ENCODE measurements at places on chromosomes 11 and 22. TPM values are rescaled to one million over a fixed set of nuclear protein-coding genes. Genes with fewer than 3 reads are reported as not detected.

DNA sequence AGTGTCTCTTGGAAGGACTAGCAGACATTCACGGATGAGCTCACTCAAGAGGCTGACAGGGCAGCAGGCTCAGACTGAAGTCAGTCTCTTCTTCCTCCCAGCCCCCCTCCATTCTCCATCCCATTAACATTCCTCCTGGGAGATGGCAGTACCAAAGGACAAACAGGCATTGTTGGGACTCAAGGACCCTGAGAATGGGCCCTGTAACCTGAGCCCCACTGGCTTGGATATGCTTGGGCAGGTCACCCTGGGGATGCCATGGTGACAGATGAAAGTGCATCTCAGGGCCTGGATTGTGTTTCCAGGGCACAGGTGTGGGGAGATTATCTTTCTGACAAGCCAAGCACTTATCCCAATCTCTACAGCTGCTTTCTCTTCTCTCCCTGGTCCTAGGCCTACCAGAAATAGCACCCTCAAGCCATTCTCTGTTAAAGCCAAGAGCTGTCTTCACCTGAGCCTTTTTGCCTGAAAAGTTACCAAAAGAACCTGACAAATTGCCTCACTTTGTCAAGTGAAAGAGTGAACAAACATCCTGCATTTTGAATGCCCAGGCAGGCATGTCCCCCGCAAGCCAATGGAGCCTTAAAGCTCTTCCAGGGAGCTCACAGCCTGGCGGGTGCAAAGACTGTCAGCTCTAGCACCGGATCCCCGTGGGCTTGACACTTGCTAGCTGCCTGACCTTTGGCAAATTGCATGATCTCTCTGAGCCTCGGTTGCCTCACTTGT is 366.0 kb upstream of the NARS2 start:
- H3K27me3 ChIP-seq = 0 out of 3 replicates have a peak, but pooled peaks cover 2% of the 10 kb centered on the region
- H3K27ac ChIP-seq = no peak overlapping the region
- H3K4me1 ChIP-seq = no peaks in the 10 kb centered on the region

- peaks cover 62% of the 10 kb centered on the region for H3K36me3 ChIP-seq
- no peak overlapping the region for H3K27ac ChIP-seq
- no peak overlapping the region for H3K4me3 ChIP-seq
- H3K4me1 ChIP-seq = no peaks in the 10 kb centered on the region
- H3K27me3 ChIP-seq = no peaks in the 10 kb centered on the region
These were observed 19.0 kb downstream of the MCAM start for GRCh38 chr11:119297938-119298337.

DNA sequence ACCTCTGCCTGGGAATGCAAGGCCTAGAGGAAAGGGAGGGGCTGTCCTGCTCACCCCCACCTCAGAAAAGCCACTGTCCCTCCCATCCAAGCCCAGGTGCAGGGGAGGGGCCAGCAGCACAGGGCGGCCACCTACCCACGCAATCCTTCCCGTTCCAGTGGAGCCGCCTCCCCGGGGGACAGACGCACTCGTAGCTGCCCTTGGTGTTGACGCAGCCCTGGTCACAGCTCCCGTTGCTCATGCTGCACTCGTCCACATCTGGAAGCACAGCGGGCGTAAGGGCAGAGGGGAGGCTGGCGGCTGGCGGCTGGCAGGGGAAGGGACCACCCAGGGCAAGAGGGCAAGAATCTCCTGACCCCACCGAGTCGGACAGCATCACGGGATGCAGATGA is 40.3 kb upstream of the TTLL12 start:
- peaks cover 46% of the 10 kb centered on the region for H3K4me1 ChIP-seq
- H3K4me3 ChIP-seq = no peak overlapping the region
- no peaks in the 10 kb centered on the region for H3K36me3 ChIP-seq
- DNase-seq = peak; percentile 59
- no peak overlapping the region for H3K27ac ChIP-seq

DNA sequence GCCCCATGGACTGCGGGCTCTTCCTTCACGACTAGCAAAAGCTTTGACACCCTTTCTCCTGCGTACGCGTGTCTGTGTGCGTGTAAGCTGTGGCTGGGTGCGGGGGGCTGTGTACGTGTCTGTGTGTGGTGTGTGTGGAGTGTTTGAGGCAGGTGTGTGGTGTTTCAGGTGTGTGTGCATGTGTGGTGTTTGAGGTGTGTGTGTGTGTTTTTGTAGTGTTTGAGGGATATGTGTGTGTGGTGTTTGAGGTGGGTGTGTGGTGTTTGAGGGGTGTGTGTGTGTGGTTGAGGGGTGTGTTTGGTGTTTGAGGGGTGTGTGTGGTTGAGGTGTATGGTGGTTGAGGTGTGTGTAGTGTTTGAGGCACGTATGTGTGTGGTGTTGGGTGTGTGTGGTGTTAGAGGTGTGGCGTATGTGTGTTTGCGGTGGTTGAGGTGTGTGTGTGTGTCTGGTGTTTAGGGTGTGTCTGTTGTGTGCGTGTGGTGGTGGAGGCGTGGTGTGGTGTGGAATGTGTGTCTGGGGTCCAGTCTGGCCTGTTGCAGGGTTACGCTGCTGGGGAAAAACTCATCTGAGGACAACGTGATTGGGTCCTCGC is 687 bp upstream of the ARSA start:
- no peaks in the 10 kb centered on the region for H3K27me3 ChIP-seq
- no peak for DNase-seq
- peak overlapping the region; percentile 45 for H3K27ac ChIP-seq
- H3K4me3 ChIP-seq = peak overlapping the region; percentile 76
- no peaks in the 10 kb centered on the region for H3K36me3 ChIP-seq
- peaks cover 39% of the 10 kb centered on the region for H3K4me1 ChIP-seq

GRCh38 chr11:106418791-106419190 is 341.3 kb downstream of the AASDHPPT start:
- no peak overlapping the region for H3K4me3 ChIP-seq
- DNase-seq = no peak
- no peaks in the 10 kb centered on the region for H3K36me3 ChIP-seq
- H3K27ac ChIP-seq = no peak overlapping the region

DNA sequence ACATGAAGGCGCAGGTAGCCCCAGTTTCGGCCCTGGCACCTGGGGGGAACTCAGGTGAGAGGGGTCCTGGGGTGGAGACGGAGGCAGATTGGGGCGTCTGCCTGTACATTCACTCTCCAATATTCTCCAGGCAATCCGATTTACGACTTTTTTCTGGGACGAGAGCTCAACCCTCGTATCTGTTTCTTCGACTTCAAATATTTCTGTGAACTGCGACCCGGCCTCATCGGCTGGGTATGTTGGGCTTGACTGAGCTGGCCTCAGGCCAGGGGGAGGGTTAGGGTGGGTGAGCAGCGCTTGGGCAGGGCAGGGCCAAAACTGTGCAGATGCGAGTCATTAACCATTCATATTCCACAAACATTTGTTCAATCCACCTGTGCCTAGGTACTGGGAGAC is 1.7 kb downstream of the TM7SF2 start:
- no peaks in the 10 kb centered on the region for H3K27me3 ChIP-seq
- DNase-seq = no peak
- H3K4me3 ChIP-seq = peak overlapping the region; percentile 44

DNA sequence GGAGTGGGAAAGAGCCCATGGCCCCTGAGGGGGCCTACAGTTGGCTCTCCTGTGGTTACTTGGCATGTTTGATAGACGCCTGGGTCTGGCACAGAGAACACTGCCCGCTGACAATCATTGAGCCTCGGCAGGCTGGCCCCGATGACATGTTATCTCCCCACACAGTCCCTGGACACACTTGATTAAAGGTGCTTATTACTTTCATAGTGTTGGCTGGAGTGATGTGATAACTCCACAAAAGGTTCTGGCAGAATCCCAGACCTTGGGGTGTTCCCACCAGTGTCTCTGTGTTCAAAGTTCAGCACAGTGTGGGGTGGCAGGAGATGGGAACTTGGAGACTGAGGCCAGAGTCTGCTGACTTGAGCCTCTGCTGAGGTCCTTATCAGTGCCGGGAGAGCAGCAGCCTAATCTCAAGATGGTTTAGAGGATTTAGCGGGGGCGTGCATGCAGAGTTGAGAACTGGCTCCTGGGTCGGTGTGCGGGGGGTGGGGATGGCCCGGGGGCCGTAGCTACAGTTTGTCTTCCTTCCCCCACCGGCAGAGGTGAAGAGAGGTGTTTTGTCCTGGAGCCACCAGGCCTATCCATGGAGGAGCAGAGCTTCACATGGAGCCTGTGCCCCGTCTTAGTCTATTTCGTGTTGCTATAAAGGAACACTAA is 22.5 kb downstream of the PARVB start:
- H3K36me3 ChIP-seq = peaks cover 3% of the 10 kb centered on the region
- peak; percentile 92 for DNase-seq
- no peak overlapping the region for H3K4me3 ChIP-seq
- H3K27ac ChIP-seq = peak overlapping the region; percentile 67

- no peak overlapping the region for H3K27ac ChIP-seq
- no peaks in the 10 kb centered on the region for H3K4me1 ChIP-seq
- H3K36me3 ChIP-seq = peaks cover 72% of the 10 kb centered on the region
- no peak for DNase-seq
These were observed 34.2 kb downstream of the DDX10 start for GRCh38 chr11:108698844-108699642.

DNA sequence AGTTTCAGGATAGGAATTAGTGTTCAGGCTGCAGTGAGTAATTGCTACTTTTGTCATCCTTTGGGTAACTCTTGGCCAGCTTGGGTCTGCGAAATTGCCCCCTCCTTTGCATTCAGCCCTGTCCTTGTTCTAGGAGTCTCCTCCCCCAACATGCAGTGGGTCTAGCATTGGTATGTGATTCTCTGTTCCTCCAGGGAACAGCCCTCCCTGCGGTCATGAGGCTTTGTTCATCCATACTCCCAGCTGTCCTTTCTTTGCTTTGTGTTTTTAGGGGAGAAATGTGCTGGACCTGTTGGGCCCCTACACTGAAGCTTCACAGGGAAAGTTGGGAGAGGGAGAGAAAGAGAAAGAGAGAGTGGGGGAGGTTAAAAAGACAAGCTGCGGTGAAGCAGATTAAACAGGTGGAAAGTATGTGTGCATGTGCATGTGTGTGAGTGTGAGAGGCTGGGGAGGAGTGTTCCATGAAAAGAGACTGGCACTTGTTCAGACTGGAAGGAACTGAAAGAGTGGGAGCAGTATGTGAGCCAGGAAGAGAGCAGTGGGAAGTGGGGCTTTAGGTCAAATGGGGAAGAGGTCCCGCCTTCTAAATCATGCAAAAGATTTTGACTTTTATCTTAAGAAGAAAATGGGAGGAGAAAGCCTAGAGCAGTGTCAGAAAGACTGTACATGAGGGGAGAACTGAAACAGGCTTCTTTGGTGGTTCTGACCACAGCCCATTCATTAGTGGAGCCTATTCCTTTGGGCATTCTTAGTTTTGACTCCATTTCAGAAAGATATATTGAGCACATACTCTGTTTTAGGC is 17.9 kb upstream of the SESN3 start:
- no peaks in the 10 kb centered on the region for H3K27me3 ChIP-seq
- H3K4me1 ChIP-seq = no peaks in the 10 kb centered on the region
- H3K27ac ChIP-seq = no peak overlapping the region
- H3K36me3 ChIP-seq = no peaks in the 10 kb centered on the region

DNA sequence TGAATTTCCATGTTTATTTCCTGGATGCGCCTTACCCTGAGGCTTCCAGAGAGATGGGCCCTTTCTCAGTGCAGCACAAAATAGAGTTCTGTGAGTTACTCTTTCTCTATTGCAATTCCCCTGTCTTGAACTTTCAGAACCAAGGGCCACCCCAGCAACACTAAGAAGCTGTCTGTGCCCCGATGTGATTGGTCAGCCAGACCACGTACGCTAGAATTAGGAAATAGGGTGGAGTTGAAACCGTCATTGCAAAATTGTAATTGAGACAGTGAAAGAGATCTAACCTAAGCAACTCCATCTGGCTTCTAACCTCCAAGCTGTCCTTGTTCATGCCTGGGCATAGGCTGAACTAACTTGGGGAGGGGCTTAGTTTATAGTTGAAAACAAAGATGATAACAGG is 981.3 kb downstream of the OPCML start:
- no peaks in the 10 kb centered on the region for H3K36me3 ChIP-seq
- H3K4me1 ChIP-seq = no peaks in the 10 kb centered on the region
- no peak overlapping the region for H3K27ac ChIP-seq

DNA sequence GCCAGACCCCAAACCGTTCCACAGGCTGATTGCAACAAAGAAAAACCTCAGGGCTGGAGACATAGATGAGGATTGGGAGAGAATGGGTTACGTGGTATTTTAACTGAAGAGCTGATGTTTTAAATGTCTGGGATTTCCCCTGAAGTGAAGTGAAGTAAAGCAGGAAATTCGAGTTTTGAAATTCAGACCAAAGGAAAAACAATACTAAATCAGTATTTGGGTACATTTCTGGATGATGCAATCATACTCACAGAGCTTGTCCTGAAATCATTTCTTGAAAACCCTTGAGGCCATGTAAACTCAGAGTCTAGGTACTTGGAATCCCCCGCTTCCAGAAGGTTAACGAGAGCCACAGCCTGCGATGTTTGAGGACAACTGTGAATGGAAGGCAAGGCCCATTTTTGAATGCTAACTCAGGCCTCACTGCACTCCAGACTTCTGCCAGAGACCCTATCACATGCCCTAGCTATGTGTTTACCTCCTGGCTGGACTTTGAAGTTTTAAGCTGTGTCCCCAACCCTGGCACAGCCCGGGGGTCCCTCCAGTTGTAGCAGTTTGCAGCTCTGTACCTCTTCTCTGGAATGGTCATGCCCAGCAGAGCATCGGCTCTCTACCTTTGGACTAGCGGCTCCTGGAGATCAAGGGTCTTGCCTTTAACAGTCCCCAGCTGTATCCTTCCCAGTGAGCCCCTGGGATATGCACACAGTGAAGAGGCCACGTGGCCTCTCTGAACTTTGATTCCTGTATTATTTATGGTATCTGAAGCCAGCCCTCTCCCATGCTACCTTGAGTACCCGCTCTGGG is 5.4 kb upstream of the FTH1 start:
- no peak for DNase-seq
- peaks cover 51% of the 10 kb centered on the region for H3K4me1 ChIP-seq
- no peaks in the 10 kb centered on the region for H3K27me3 ChIP-seq
- no peaks in the 10 kb centered on the region for H3K36me3 ChIP-seq

GRCh38 chr11:130703489-130704190 is 212.6 kb downstream of the SNX19 start:
- no peak for DNase-seq
- H3K27me3 ChIP-seq = no peaks in the 10 kb centered on the region
- no peaks in the 10 kb centered on the region for H3K36me3 ChIP-seq
- H3K4me1 ChIP-seq = no peaks in the 10 kb centered on the region
- no peak overlapping the region for H3K4me3 ChIP-seq

- no peaks in the 10 kb centered on the region for H3K4me1 ChIP-seq
- DNase-seq = no peak
- H3K27me3 ChIP-seq = no peaks in the 10 kb centered on the region
These were observed 8.7 kb downstream of the ME3 start for GRCh38 chr11:86663761-86664160.

DNA sequence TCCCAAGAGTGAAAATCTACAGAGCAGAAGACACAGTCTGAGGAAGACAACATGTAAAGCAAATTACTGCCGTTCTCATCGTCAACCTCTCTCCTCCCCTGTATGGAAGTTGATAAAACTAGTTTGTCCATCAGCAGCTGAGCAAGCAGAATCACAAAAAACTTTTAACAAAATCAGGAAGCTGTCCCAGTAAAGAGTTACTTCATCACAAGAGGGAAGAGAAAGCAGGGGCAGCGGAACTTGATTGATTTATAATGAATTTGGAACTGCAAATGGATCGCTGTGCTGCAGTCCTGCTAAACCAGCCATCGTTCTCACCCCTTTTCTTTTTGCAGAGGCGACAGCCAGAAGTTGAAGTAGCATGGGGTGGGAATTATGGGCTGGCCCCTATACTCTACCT is 13.7 kb upstream of the UCP3 start:
- no peaks in the 10 kb centered on the region for H3K27me3 ChIP-seq
- no peak for DNase-seq
- no peak overlapping the region for H3K27ac ChIP-seq

- H3K27ac ChIP-seq = no peak overlapping the region
- H3K36me3 ChIP-seq = no peaks in the 10 kb centered on the region
- no peak for DNase-seq
- no peaks in the 10 kb centered on the region for H3K4me1 ChIP-seq
These were observed 11.5 kb downstream of the TMPRSS13 start for GRCh38 chr11:117917591-117918151.

Gene HTR3A
- polyA plus RNA-seq = not detected

Gene OR10G7
- not detected for polyA plus RNA-seq

Gene MUC5AC
- not detected for polyA plus RNA-seq

Gene SLC1A2
- polyA plus RNA-seq = not detected

Gene MMP20
- polyA plus RNA-seq = not detected

Gene PRODH
- polyA plus RNA-seq = not detected

Measured in K562 (cell line).